ENCODE measurements at places on chromosomes 5 and 9.

DNA sequence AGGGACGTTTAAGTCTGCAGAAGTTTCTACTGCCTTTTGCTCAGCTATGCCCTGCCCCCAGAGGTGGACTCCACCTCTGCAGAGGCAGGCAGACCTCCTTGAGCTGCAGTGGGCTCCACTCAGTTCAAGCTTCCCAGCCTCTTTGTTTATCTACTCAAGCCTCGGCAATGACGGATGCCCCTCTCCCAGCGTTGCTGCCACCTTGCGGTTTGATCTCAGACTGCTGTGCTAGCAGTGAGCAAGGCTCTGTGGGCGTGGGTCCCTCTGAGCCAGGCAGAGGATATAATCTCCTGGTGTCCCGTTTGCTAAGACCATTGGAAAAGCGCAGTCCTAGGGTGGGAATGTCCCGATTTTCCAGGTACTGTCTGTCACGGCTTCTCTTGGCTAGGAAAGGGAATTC, 2188.5 kb upstream of the WWC1 start:
- no peak for DNase-seq

DNA sequence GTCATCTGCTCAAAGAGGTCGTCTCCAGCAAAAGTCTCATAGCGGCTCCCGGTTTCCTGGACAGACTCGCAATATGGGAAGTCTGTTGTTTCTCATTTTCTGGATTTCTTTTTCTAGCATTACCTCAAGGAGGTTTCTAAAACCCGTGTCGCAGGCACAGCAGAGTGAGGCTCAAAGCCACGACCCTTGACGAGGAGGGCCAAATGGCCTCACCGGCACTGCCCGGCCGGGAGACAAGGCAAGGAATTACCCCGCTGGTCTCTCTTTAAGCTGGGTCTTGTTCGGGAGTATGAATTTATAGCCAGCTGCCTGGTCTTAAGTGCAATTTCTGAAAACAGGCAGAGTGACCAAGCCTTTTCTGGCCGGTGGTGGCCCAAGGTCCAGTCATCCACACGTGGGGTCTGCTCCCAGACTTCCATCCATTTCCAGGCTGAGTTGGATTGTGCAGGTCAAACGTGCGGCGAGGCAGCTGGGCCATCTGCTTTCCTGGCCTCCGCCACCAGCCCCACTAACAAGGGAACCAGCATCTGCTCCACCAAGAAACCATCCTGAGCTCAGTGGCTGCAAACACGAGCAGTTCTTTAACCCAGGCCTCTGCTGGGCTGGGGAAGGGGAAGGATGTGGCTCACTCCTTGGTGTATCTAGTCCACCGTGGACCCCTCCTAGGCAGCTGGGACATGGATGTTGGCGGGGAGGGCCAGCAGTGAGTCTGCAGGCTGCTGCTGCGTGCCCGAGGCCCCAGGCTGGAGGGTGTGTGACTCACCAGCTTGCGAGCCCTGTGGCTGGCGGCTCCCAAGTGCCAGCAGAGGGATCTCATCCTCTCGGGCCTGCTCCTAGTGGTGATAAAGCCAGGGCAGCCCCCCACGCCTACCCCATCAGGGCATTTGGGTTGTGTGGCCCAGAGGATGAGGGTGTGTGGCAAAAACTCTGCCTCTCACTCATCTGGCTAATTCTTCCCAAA, 55.6 kb upstream of the COL5A1 start:
- DNase-seq, result no peak

DNA sequence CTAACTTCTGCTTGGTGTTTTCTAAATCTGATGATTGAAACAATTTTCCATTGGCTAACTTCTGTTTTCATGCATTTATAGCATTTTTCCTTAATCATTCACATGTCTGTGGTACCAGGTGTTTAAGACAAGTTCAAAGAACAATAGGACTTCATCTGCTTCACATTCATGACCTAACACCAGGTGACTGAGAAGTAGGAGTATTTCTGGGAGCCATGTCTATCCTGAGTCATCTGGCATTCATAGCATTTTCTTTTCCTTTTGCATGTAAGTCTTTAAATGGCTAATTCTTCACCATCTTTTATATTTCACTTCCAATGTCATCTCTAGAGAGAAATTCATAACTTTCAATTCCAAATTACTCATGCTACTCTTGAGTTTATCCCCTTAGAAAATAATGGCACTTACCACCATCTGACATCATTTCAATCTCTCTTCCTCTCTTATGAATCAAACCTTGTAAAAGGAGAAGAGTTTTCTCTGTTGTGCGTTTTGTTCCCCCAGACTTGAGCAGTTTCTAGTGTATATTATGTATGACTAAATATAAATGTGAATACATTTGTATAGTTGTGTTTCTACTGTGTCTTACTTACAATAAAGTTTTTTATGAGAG, 1196.1 kb upstream of the CDH9 start:
- no peak for DNase-seq

- DNase-seq, result no peak
Measured at GRCh38 chr9:127344368-127345000, 52.5 kb upstream of the SLC2A8 start.

- DNase-seq, result no peak
Measured at GRCh38 chr5:80915716-80916115, 44.4 kb upstream of the RASGRF2 start.

DNA sequence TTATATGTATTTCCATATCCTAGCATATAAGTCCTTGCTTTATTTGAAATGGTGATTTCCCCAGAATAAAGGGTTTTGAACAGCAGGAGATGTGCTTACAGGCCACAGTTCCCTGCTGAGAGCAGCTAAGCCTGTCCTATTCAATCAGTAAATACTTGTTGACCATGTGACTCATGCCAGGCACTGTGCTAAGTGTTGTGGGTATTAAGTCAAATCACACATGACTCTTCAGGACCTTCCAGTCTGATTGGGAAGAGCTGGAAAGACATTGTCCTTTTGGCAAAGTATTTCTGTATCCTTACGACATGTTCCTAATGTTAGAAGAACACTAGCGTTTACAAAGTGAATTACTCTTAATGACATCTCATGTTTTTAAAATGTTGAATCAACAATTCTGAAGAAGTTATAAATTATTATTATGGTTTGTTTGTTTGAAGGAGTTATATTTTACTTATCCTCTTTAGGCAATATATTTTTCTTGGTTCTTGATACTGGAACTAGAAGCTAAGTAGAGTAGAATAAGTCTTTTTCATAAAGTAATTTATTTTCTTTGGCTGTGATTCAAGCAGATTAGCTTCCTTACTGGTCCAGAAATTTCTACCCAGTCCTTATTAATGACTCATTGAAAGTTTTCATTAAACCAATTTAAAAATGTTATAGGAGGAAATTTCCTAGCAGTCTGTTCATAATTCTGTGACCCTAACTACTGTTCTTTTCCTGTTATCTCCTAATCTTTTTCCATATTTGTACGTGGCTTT, 82.1 kb downstream of the GAPVD1 start:
- DNase-seq, result no peak

- DNase-seq, result no peak
Measured at GRCh38 chr5:126514558-126515141, 80.4 kb downstream of the ALDH7A1 start.

GRCh38 chr9:21141427-21141882, at the start of gene IFNW1:
Gene IFNW1, minus strand, starts transcription at chr9:21141832. Its CDS starts 262 bp downstream, at chr9:21141570.
- DNase-seq, result no peak

DNA sequence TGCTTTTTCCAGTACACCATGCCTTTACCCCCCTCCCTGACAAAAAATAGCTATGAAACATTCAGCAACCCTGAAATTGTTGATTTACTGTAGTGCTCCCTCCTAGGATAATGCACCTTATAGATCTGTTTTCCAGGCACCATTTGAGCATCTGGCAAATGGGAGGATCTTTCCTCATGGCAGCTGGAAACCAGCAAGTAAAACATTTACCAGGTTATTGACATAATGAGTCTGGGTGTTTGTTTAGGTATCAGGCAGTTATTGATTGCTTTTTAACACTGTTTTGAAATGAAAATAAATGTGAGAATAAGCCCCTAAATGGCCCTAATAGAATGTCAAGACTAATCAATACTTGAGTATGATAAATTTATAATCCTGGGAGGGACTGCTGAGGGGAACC, 57.3 kb upstream of the KLF4 start:
- no peak for DNase-seq

DNA sequence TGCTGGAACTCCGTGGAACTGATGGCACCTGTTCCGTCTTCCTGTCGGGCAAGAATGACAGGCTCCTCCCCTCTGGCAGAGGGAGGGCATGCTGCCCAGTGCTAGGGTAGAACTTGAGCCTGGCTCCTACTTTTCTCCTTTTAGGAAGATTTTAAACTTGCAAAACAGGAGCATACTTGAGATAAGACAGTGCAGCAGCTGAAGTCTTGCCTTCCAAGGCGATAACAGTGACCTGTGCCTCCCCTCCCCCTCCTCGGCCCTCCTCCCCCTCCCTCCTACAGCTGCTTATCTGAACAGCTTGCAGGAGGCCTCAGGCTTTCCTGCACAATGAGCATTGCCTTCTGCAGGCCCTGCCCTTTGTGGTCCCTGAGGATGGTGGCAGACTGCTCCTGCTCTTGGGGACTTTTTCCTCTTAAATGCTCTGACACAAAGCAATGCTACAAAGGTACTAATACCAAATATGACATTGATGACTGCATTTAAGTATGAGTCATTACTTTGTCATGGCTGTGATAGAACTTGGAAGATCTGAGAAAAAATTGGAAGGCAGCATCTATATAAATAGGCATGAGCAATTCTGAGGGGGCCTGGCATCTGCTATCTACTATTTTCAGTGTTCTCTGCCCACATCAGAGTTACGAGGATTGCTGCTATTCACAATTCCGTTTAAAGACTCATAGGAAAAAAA, 2.0 kb downstream of the GADD45G start:
- no peak for DNase-seq

GRCh38 chr5:57976506-57976905, 483.4 kb downstream of the PLK2 start:
- DNase-seq, result no peak

- no peak for DNase-seq
Measured at GRCh38 chr5:148834689-148835088, 8.3 kb downstream of the ADRB2 start.

DNA sequence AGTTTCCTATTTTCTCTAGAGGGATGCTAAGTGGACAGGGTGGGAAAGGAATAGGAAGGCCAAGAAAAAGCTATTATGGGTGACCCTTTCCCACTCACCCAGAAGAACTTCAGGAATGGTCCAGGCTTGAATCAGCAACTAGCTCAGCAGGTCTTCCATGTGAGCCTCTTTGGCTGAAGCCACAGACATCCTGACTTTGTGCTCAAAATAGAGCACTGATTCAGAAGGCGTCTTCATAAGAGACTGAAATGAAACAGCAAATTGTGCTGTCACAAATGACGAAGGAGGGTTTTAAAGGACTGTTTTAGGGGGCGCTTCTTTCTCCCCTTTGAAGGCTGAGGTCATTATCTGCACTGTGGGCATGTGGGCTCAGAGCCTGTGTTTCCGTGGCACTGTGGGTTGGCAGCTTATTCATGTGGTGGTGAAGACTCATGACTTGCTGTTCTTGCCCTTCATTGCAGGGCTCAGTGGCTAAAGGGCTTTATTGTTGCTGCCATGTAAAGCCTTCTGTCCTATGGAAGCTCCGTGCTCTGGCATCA, 65.8 kb upstream of the NFIL3 start:
- no peak for DNase-seq

- no peak for DNase-seq
Measured at GRCh38 chr9:83405759-83406158, 132.4 kb downstream of the FRMD3 start.

GRCh38 chr5:53008751-53009150, 19.6 kb downstream of the ITGA2 start:
- DNase-seq, result no peak

DNA sequence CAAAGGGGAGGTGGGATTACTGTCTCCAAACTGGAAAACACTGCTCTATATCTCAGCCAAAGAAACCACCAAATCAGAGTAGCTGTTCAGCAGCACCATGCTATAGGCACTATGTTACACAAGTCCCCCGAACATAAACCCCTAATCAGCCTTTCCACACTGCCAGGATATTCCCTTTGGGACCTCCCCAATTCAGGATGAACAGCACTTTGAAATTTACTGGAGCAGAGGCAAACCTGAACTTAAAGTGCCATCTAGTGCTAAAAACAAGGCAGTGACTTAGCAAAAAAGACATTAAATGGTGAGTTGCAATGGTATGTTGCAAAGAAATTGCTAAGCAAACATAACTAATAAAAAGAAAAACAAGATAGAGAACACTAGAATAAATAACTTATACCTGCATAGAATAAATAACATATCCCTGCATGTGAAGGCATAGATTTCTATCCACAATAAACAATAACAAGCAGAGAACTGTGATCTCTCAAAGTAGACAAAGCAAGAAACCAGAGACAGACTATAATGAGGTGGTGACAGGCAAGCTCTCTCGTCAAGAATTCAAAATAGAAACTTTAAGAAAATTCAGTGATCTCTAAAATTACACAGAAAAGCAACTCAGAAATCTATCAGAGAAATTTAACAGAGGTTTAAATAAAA, 584.4 kb upstream of the ACO1 start:
- DNase-seq, result no peak

- DNase-seq, result no peak
Measured at GRCh38 chr5:119402555-119402954, 46.7 kb downstream of the TNFAIP8 start.

DNA sequence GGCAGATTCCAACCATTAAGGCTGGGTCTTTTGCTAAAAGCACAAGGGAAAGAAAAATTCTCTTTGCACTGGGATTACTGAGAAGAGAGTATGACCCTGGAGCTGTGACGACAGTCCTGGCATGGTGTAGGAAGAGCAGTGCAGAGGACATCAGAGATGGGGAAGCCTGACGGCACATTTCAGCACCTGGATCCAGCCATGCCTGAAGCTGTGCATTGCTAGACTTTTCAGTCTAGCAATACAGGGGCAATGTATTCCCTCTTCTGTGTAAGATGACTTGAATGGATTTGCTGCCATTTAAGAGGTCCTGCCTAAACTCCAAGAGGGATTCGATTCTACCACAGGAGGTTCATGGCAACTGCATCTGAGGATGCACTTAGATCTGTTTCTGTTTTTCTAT, 12.3 kb upstream of the MRNIP start:
- no peak for DNase-seq

- DNase-seq, result peak; percentile 12
Measured at GRCh38 chr5:6712142-6712576, 1.1 kb upstream of the TENT4A start.

- DNase-seq, result no peak
Measured at GRCh38 chr5:149320791-149321330, 24.4 kb upstream of the GRPEL2 start.

DNA sequence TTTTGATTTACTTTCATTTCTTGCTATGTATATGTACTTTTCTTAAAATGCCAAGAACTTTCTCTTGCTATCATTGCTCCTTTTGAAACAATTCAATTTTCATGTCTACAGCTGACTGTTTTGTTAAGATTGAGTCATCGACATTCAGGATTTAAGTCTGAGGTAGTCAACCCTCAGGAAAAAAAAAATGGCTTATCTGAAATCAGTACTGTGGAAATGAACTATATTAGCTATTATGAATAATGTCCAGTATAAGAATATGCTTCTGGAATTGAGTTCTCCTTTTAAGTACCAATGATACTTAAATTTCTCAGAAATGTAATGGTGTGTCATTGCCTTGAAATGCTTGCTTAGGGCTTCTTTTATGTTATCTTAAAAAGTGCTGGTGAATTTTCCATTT, 37.9 kb downstream of the TNFAIP8 start:
- DNase-seq, result no peak

GRCh38 chr5:17256839-17257238, 39.4 kb downstream of the BASP1 start:
- no peak for DNase-seq

Data from stimulated activated CD8-positive, alpha-beta memory T cell treated with anti-CD3 and anti-CD28 coated beads, Interleukin-7, amount 100 ng/mL, for 1 hour (primary cell).